ENCODE measurements at places on chromosomes 3 and 15. TPM values are rescaled to one million over a fixed set of nuclear protein-coding genes. Genes with fewer than 3 reads are reported as not detected.

Gene IFT80
- 16.8 TPM for total RNA-seq

Gene CAMK2N2
- 1.1 TPM for total RNA-seq

Gene SLC12A1
- total RNA-seq: not detected

Gene CAPN3
- 0.21 TPM for total RNA-seq

Gene COL7A1
- total RNA-seq: 199 TPM

Gene DUOX1
- not detected for total RNA-seq

Gene CILP
- total RNA-seq: 0.08 TPM

Gene EFHB
- 0.39 TPM for total RNA-seq

Gene TRIM42
- not detected for total RNA-seq

Data from A549 treated with DMSO at 1 μM for 4 hours (cell line).